Transverse colon (tissue), 4 donors: ENCODE measurements at places on chromosomes 16 and 17.
A peak's percentile ranks its signal among the peaks of the same experiment; 100 is the strongest.

DNA sequence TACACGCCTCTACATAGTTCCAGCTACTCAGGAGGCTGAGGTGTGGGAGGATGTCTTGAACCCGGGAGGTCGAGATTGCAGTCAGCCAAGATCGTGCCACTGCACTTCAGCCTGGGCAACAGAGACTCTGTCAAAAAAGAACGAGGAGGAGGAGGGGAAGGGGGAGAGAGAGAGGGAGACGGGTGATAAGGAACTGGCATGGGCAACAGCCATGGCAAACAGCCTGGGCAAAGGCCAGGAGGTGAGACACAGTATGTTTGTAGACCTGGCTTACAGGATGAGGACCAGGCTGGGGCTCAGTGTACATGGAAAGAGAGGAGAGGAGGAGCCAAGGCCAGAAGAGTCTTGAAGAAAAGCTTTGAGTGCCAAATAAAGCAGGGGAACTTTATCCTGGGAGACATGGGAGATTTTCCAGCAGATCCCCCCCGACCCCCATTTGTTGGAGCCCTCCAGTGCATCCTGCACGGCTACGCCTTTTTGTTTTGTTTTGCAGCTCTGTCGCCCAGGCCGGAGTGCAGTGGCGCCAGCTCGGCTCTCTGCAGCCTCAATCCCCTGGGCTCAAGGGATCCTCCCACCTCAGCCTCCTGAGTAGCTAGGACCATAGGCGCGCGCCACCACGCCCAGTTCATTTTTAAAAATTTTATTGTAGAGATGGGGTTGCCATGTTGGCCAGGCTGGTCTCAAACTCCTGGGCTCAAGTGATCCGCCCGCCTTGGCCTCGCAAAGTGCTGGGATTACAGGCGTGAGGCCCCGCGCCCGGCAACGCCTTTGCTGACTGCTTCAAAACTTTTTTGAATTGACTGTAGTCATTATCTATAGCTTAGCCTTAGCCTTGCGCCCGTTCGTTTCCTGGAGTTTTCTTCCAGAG, 1.3 kb upstream of the ALKBH5 start:
- H3K4me1 ChIP-seq = peaks cover 37% of the 10 kb centered on the region
- peak; percentile 50 for DNase-seq
- no peaks in the 10 kb centered on the region for H3K36me3 ChIP-seq
- no peaks in the 10 kb centered on the region for H3K27me3 ChIP-seq

DNA sequence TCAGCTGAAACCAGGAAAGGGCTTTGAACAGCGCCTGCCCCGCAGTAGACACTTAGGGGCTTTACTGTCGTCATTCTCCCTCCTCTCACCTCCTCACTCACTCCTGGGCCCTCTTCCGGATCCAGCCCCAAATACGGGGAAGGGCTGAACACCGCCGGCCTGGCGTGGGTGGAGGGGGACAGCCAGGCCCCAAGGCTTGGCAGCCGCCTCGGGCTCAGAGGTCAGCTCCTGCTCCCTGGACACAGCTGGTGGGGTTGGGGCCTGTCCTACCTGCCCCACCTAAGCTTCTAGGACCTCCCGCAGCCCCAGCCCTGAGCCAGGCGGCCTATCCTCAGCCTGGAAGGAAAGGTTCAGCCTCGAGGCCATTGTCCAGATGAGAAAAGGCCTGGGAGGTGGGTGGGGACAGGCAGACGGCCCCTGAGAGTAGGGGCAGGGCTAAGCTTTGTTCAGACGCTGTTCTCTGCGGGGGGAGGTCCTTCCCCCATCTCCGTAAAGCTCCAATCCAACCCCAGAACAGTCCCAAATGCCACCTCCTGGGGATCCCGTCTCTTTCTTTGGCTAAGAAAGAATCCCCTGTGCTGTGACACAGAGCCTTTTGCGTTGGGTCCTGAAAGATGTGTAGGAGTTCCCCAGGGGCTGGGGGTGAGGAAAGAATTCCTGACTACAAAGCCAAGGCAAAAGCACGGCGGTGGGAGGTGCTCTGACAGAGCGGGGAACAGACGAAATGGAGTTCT, 881 bp upstream of the LLGL1 start:
- no peak for DNase-seq
- H3K4me1 ChIP-seq = peaks cover 5% of the 10 kb centered on the region
- H3K27me3 ChIP-seq = no peaks in the 10 kb centered on the region
- H3K4me3 ChIP-seq = peak overlapping the region; percentile 31
- H3K36me3 ChIP-seq = no peaks in the 10 kb centered on the region
- H3K27ac ChIP-seq = peak overlapping the region; percentile 61

DNA sequence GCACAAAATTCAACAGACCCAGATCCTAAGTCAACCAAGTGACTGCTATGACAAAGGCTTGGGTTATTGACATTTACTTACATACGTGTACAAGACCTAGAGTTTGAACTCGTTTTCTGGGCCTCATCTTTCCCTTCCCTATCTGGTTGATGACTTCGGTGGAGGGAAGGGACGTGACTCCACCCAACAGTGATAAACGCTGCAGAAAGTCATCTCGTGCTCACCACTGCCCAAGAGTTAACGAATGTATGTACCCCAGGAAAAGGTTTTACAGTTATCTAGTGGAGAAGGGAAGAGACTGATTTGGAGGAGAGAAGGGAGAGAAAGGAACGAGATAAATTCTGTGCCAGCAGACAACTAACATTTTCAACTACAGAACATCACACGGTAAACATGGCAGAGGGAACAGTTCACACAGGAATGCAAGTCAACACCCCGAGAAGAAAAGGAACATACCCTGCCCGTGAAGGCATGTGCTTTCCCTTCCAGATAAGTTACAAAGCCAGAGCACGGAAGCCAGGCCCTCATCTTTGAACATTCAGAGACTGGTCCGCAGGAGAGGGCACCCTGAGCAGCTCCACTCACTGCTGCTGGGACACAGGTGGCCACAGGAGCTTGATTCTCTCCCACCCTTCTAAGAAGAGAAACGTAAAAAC, 13.9 kb upstream of the CYTH1 start:
- no peak overlapping the region for H3K27ac ChIP-seq
- H3K4me1 ChIP-seq = no peaks in the 10 kb centered on the region
- no peak for DNase-seq
- H3K27me3 ChIP-seq = no peaks in the 10 kb centered on the region
- no peak overlapping the region for H3K4me3 ChIP-seq

DNA sequence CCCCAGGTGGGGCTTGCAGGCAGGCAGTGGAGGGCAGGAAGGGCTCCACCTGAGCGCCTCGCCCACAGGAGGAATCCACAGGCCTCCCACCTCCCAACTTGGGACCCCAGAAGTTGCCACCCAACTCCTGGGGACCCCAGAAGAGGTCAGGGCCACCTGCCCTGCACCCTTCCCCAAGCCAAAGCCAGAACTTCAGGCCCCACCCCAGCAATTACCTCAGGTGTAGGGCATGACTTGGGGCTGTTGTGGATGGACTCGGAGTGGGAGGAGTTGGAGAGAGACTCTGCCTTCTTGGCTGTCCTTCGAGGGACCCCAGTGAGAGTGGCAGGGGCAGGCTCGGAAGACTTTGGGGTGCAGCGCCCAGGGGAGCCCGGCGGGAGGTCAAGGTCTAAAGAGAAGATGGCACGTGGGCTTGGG, 10.5 kb downstream of the TSPOAP1 start:
- no peak for DNase-seq
- H3K27ac ChIP-seq = no peak overlapping the region
- no peaks in the 10 kb centered on the region for H3K27me3 ChIP-seq
- H3K4me3 ChIP-seq = no peak overlapping the region
- no peaks in the 10 kb centered on the region for H3K36me3 ChIP-seq
- peaks cover 7% of the 10 kb centered on the region for H3K4me1 ChIP-seq

DNA sequence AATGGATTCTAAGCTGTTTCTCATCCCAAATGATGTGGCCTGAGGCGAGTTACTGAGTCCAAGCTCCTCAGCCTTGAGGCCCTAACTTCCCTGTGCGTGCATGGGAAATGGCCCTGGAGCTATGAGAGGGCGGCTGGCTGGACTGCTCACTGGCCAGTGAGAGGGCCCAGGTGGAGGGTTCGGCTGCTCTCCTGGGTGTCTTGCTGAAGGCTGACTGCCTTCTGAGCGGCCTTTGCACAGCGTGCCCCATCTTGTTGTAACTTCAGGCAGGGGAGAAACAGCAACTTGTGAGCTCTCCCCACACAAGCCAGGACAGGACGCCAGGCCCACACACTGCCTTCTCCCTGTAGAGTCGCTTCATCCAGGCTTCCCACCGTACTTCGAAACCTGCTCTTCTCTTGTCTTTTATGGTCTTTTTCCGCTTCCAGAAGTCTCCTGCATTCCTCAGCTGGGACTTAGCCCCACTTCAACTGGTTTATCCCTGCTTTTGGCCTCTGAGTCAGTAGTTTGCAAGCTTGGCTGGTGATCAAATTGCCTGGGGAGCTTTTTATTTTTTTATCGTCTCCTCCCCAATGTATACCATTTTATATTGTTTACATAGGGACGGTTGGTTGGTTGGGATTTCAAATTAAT, 13.3 kb downstream of the CDH3 start:
- no peaks in the 10 kb centered on the region for H3K4me1 ChIP-seq
- no peak overlapping the region for H3K27ac ChIP-seq
- no peak for DNase-seq
- no peak overlapping the region for H3K4me3 ChIP-seq
- H3K27me3 ChIP-seq = no peaks in the 10 kb centered on the region
- no peaks in the 10 kb centered on the region for H3K36me3 ChIP-seq

DNA sequence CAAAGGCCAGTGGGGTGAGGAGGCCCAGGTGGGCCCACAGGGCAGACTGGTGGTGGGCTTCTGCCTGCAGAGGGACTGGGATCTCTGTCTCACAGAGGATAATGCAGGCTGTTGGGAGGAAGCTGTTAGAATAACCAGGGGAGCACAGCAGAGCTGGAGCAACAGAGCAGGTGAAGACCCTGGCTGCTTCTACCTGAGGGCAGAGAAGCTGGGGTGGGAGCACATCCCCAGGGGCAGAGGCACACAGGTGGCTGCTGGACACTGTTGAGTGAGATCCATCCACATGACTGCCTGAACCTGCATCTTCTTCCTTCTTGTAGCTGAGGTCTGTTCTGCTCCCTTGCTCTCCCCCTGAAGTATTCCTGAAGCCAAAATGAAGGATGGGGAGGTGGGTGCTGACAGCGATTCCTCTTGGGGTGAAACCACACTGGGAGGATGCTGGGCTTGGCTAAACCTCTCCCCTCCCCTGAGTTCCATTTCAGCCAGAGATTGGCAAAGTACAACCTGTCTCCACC, 1725.0 kb downstream of the TP53TG3F start:
- H3K4me3 ChIP-seq = no peak overlapping the region
- no peak for DNase-seq

- H3K27ac ChIP-seq = no peak overlapping the region
- no peak overlapping the region for H3K4me3 ChIP-seq
- no peaks in the 10 kb centered on the region for H3K27me3 ChIP-seq
- no peaks in the 10 kb centered on the region for H3K4me1 ChIP-seq
- H3K36me3 ChIP-seq = no peaks in the 10 kb centered on the region
Observed at GRCh38 chr16:2595393-2596205, 57.8 kb downstream of the PDPK1 start.

GRCh38 chr17:36153895-36154610, 22.4 kb downstream of the TBC1D3B start:
- no peaks in the 10 kb centered on the region for H3K36me3 ChIP-seq
- H3K4me3 ChIP-seq = no peak overlapping the region
- no peaks in the 10 kb centered on the region for H3K4me1 ChIP-seq
- no peak for DNase-seq
- H3K27ac ChIP-seq = no peak overlapping the region
- H3K27me3 ChIP-seq = peaks cover 22% of the 10 kb centered on the region

GRCh38 chr17:45298546-45299285, 18.1 kb downstream of the MAP3K14 start:
- peak overlapping the region; percentile 87 for H3K27ac ChIP-seq
- peaks cover 98% of the 10 kb centered on the region for H3K4me1 ChIP-seq
- H3K36me3 ChIP-seq = no peaks in the 10 kb centered on the region
- no peaks in the 10 kb centered on the region for H3K27me3 ChIP-seq
- DNase-seq = no peak

DNA sequence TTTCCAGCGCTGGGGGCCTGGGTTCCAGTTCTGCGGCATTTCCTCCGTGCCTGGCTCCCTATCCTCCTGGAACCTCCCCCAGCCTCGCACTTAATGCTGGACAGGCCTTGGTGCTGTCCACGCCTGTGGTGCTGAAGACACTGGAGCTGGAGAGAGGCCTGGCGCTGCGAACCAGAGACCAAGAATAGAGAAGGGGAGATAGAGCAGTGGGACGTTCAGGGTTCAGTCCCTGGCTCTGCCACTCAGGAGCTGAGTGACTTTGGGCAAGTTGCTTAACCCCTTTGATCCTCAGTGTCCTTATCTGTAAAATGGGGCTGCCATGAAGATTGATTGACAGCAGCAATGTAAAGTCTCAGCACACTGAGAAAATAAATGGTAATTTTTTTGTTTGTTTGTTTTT, 11.9 kb downstream of the SBK1 start:
- DNase-seq = no peak
- no peak overlapping the region for H3K27ac ChIP-seq
- H3K27me3 ChIP-seq = no peaks in the 10 kb centered on the region
- no peaks in the 10 kb centered on the region for H3K36me3 ChIP-seq
- no peak overlapping the region for H3K4me3 ChIP-seq

GRCh38 chr16:12527071-12527470, 276.6 kb downstream of the CPPED1 start:
- H3K36me3 ChIP-seq = no peaks in the 10 kb centered on the region
- no peak overlapping the region for H3K27ac ChIP-seq
- H3K4me3 ChIP-seq = no peak overlapping the region
- no peaks in the 10 kb centered on the region for H3K4me1 ChIP-seq
- DNase-seq = no peak

- H3K36me3 ChIP-seq = no peaks in the 10 kb centered on the region
- peak overlapping the region; percentile 65 for H3K4me3 ChIP-seq
- peak overlapping the region; percentile 96 for H3K27ac ChIP-seq
- no peaks in the 10 kb centered on the region for H3K27me3 ChIP-seq
- DNase-seq = peak; percentile 67
Observed at GRCh38 chr17:74429604-74430384, 2.1 kb upstream of the GPRC5C start.

DNA sequence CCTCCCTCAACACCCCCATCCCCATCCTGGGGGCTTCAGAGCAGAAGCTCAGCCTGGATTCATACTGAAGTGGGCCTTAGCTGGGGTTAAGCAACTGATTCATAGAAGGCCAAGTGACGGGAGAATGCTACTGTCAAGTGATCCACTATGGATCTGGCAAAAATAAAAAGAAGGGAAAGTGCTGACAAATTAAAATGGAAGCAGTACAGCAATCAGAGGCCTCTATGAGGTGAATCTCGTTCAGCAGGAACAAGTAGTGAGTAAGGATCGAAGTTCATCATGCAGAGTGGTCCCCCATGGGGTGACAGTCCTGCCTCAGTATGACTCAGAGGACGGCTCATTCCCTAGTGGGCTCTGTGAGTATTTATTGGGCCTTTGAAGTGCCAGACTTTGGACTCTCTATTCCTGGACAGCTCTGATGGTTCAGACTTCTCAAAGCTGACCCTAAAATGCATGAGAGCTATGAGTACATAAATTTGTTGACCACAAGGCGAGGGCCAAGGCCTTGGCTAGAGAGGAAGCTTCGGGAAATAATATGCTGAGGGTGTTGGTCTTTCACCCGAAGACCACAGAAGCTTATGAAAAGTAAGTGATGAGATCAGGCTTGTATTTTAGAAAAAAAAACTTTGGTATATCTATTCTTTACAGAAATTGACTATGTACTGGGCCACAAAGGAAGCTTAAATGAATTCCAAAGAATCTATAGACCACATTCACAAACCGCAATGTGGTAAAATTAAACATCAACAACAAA, 5.3 kb upstream of the NSMCE1 start:
- no peaks in the 10 kb centered on the region for H3K27me3 ChIP-seq
- peaks cover 5% of the 10 kb centered on the region for H3K4me1 ChIP-seq
